Epithelial cell of proximal tubule (primary cell): ENCODE measurements at places on chromosomes 3 and 15. TPM values are rescaled to one million over a fixed set of nuclear protein-coding genes. Genes with fewer than 3 reads are reported as not detected.

DNA sequence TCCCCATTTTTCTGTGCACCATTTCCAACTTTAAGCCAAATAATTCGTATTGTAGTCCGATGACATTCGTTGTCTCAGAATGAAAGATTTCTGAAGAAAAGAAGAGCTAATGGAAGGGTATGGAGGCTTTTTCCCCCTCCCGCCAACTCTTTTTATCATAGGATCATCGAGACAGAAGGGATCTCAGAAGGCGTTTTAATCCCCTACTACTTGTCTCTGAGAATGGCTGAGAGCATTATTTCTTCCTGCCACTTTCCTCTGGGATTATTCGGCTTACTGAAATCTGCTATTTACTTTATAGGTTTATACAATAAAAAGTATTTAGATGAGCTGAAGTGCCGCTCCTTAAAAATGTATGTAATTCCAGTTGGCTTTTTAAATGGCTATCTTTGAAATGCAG is 789.8 kb downstream of the EDEM1 start:
- DNase-seq: no peak

DNA sequence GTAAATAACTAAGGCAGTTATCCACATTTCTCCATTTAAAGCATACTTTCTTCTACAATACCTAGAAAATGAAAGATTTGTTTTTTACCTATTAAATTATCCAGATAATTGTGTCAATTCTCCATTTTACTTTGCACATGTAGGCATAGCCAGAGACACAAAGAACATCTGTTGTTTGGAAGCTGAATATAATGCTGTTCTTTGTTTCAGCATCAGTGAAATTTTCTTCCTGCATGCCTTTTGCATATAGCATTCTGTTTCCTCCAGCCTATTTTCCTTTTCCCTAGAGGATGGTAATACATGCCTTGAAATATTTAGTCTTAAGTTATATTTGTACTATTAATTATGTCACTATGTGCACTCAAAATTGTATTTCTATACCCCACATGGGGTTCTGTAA is 233.7 kb downstream of the CNTN6 start:
- no peak for DNase-seq

GRCh38 chr3:133503409-133503808 is 70.1 kb upstream of the CDV3 start:
- no peak for DNase-seq

DNA sequence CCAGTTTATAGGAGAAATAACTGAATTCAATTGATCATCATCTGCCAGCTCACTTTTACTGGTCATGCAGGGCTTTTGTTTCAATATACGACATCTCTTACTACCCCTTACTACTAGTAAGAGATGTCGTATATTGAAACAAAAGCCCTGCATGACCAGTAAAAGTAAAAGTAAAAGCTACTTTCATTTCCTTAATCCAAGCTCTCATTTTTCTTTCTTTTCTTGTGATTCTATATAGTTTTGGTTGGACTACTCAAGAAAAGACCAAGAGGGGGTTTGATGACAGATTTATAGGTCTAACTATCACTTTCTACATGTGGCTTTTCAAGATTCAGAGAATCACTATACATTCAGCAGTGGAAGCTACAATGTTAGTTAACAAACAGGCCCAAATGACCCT is 1237.3 kb downstream of the ROBO2 start:
- DNase-seq: no peak

DNA sequence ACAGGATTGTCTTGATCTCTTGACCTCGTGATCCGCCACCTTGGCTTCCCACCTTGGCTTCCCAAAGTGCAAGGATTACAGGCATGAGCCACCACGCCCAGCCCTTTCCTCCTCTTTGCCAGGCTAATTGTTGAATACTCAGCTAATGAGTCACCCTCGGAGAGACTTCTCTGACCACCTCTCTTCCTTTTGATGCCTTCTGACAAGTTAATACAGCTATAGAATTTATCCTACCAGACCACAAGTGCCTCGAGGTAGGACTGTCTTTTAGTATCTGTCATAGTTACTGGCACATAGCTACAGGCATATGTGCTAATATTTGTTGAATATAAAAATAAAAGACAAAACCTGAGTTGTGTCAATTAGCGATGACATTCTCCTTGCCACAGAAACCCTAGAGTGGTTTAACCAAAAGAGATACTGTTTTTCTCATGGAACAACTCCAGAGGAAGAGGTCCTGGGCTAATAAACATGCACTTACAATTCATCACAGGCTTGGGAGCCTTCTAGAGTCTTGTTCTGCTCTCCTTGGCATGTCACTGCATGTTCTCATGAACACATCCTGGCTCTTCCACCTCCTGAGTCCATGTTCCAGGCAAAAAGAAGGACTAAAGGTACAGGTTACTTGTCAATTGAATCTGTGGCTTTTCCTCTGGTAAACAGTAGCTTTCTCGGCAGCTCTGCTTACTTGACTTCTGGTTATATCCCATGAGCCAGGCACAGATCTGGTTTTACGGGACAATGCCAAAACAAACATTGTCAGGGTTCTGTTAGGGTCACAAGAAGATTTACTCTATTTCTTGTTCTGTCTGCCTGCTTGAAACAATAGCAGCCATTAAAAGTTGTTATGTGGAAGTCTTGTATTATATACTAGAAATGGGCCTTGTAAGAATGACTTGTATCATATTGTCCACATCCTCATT is 332.3 kb downstream of the THSD4 start:
- DNase-seq: no peak

- DNase-seq: no peak
Observed at GRCh38 chr15:41207687-41208448, 22.7 kb downstream of the EXD1 start.

DNA sequence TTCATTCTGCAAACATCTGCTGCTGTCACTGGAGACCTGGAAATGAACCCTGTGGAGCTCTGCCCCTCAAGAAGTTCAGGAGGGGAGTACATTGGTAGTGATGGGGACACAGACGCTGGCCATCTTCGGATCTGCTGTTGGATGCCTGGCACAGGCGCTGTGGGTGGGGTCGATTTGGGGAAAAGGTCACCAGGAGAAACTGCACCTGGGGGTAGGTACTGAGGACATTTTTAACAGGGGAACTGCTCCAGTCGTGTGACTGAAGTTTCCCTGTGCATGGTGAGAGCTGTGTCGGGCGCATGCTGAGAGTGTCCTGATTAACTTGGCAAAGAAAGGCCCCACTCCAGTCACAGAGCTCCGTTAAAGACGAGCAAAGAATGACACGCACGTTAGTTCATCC is 3.4 kb downstream of the UROC1 start:
- DNase-seq: no peak

- no peak for DNase-seq
Observed at GRCh38 chr15:71599418-71600151, 210.8 kb upstream of the NR2E3 start.

- no peak for DNase-seq
Observed at GRCh38 chr3:72646263-72646662, 202.0 kb downstream of the SHQ1 start.

GRCh38 chr3:29933802-29934490 is 653.1 kb downstream of the RBMS3 start:
- no peak for DNase-seq

- DNase-seq: no peak
Observed at GRCh38 chr3:62951037-62951613, 75.9 kb upstream of the CADPS start.

GRCh38 chr3:125206934-125207333 is 5.6 kb downstream of the SLC12A8 start:
- no peak for DNase-seq

DNA sequence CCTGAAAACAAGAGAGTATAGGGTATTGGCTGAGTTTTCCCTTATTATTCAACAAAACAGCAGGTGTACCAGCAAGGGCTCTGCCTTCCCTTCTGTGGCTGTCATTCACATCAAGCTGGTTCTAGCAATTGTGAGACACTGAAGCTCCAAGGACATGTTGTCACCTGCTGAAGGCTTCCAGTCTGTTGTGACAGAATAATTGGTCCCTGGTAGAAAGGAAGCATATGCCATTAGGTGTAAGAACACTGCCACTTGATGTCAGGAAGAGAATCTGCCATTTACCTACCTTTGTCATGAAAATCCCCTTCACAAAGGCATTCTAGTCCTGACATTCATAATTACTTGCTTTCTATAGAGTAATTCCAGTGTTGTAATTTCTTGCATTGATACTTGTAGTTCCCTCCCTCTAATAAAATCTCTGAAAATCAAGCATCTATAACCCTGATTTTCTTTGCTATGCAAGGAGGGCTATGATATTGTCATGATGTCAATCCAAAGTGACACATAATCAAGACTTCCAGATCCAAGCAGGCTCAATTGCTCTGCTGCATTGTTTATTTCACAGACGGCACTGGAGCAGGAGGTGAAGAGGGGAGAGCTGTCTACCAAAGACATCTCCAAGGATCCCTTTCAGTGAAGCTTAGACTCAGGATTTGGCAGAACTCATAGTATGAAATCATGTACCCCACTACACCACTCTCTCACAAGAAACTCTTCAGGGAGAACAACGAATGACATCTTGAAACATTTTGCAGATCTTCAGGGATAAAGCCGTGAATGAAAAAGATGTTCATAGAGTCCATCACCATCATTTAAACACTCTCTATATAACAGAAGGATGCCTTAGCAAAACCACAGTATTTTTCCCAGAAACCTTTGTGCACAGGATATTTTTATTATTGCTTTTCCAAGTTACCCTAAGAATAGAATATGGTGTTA is 425.3 kb downstream of the RBMS3 start:
- DNase-seq: no peak

- no peak for DNase-seq
Observed at GRCh38 chr15:48373821-48374451, 42.7 kb downstream of the DUT start.

GRCh38 chr3:159672728-159673688 is 315.6 kb upstream of the IL12A start:
- DNase-seq: peak; percentile 15

ZNF662 gene
- 1.7 and 6.3 TPM in 2 replicates for total RNA-seq

HRG gene
- not detected in 2 replicates for total RNA-seq

ERICH6 gene
- not detected in 2 replicates for total RNA-seq
